Stimulated activated CD8-positive, alpha-beta memory T cell treated with anti-CD3 and anti-CD28 coated beads, Interleukin-15, amount 100 ng/mL, for 48 hours (primary cell): ENCODE measurements at places on chromosomes 7 and 10.

DNA sequence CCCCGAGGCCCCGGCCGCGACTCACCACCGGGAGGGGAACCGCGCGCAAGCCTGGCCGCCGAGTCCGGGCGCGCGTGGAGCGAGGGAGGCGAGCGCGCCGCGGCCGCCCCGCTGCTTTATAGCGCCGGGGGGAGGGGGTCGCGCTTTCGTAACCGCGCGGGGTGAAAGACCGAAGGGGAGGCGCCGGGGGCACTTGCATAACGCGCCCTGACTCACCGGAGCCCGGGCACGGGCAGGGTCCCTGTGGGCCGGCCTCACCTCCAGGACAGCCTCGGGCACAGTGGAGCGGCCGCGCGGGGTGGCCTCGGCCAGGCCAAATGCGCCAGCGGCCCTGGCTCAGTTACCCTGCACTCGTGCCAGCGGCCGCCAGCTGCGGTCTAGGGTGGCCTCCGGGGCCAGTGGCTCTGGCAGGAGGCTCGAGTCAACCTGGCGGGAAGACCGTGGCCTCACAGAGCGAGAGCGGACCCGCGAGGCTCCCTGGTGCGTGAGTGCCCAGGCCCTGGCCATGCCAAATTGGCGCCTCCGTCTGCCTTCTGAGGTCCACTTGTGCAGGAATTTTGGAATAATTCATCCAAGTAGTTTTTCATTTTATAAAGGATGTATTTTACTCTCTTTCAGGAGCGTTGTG, at the start of gene RBP4:
Gene RBP4, minus strand, starts transcription at position 90 of the 628 bp plus-strand sequence. CDS start 207 bp downstream, outside the sequence.
- no peak for DNase-seq

DNA sequence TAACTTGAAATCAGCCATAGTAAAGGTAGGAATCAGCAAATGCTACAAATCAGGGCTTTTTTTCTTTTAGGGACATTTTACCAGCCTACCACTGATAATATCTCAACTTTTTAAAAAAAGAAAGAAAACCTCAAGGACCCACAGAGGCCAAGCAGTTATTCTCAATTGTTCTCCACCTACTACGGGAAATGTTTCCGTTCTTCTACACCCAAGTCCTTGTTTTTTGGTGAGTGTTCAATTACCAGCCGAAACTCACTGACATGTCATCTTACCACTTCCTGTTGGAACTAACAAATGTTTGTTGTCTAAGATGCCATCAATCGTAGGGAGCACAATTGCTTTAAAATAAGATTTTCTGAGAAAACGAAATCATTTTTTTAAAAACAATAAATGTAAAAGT, 50.2 kb upstream of the CDK1 start:
- no peak for DNase-seq

- no peak for DNase-seq
Measured at GRCh38 chr10:103652599-103653281, 159.2 kb downstream of the NEURL1 start.

- no peak for DNase-seq
Measured at GRCh38 chr10:89153971-89154370, 53.1 kb downstream of the CH25H start.
